ENCODE measurements at places on chromosomes 7 and 10.

DNA sequence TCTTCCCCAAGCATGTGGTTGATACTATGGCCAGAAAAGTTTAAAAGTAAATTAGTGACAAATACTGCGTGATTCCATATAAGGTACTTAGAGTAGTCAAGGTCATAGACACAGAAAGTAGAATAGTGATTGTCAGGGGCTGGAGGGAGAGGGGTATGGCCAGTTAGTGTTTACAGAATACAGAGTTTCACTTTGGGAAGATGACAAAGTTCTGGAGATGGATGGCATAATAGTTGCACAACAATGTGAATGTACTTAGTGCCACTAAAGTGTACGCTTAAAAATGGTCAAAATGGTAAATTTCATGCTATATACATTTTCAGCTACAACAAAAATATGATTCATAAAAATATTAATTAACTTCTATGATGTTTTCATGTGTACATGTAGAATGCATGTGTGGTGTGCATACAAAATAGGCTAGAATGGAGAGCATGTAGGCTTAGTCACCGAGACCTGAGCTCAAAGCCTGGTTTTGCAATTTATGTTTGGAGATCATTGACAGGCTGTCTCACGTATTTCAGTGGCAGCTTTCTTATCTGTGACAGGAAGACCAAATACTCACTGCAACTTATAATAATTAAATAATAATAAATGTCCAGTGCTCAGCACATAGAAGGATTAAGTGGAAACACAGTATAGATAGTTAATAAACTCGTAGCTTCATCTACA, 625.6 kb downstream of the SUGCT start:
- DNase-seq, result no peak

- no peak for DNase-seq
Observed at GRCh38 chr7:29123626-29124190, 22.6 kb downstream of the CPVL start.

GRCh38 chr10:21934307-21934706, 69.2 kb downstream of the DNAJC1 start:
- DNase-seq, result no peak

DNA sequence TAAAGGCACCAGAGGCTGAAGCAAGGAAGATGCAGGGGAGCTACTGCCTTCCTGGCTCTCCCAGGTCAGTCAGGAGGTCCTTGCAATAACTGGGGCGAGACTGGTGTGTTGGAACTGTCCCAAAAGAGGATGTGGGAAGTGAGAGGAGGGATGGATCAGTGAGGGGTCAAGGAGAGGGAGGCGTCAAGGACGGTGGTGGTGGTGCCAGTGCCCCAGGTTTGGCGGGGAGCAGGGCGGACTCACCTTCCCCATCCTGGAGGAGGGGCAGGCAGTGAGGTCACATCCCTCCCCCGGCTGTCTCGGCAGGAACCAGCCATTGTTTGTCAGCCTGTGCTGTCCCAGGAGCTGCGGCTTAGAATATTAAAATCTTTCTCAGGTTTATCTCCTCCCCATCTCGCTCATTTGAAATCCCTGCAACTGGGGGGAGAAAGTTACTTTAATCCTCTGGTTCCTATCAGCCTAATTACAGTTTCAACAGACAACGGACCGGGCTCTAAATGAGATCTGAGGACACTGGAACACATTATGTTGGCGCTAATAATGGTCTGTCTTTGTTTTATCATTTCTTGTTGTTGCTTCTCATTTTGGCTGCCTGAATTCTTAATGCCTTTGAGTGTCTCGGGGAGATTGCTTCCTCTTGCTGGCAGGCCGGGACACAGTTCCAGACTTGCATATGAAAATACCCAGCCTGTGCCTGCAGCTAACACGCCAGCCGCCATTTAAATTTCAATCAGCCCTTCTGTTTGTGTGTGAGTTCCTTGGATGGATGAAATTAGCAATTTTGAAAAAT, 387.5 kb downstream of the RPS24 start:
- no peak for DNase-seq

GRCh38 chr7:54778696-54779540, 19.9 kb upstream of the SEC61G start:
- no peak for DNase-seq

DNA sequence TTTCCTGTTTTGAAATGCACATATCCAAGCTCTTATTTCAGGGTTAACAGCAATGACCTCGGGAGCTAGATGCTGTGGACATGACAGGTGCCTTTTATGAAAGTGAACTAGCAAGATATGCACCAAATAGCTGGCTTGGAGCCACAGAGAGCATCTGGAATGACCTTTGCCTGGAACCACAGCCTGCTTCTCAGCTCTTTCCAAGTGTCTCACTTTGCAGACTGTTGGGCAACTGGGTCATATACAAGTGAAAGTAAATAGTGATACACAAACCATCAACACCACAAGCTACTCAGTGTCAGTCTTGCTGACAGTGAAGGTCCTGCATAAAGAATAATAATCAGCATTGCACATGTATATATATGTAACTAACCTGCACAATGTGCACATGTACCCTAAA, 183.5 kb downstream of the RNF133 start:
- DNase-seq, result no peak

DNA sequence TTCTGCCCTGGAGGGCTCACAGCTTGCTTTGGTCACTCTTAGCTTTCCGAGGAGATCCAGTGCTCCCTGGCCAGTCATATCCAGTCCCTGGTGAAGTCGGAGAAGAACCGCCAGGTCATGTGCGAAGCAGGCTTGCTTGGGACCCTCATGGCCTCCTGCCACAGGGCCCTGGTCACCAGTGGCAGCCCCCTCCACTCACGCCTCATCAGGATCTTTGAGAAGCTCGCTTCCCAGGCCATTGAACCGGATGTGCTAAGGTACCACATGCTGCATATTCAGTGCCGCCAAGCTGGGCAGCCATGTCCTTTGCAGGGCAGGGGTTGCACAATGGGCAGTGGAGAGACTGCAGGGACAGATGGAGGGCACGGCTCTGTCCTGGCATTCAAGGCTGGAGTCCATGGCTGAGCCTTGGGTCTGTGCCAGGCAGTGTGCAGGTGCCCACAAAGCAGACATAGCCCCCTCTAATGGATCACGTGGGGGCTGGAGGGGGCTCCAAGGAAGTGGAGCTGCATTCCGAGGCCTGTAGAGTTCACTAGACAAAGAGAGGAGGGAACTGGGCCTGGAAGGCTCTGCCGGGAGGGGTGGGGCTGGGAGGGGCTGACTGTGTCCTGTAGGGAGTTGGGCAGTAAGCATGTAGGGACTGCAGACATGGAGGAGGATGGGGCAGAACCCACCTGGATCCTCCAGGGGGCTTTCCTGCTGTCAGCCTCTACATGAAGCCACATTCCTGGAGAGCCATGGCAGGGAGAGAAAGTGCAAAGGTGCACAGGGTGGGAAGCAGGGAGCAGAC, 89.9 kb downstream of the WDFY4 start:
- no peak for DNase-seq

- DNase-seq, result no peak
Observed at GRCh38 chr7:120181499-120181898, 91.5 kb upstream of the KCND2 start.

- DNase-seq, result no peak
Observed at GRCh38 chr10:123526356-123527064, 139.6 kb upstream of the GPR26 start.

GRCh38 chr10:7410301-7410861, 453 bp downstream of the SFMBT2 start:
- no peak for DNase-seq

DNA sequence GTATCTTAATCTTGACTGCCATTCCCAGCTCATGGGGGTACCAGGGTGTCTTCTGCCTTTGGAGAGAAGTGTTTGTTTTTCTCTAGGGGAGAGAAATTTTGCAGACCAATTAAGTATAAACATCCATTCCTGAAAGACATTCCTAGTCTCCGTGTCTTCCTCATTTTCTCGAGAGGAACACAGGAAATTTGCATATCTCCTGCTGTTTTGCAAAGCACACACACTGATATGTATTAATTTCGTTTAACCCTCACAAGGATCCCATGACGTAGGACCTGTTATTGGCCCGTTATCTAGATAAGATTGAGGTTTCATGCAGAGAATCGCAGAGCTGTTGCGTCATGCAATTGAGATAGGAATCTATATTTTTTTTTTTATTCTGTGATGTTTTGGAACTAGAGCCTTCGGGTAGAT, 944 bp downstream of the RHBDD2 start:
- DNase-seq, result peak; percentile 68

GRCh38 chr7:15303357-15303756, 258.5 kb downstream of the AGMO start:
- no peak for DNase-seq

GRCh38 chr7:18845700-18846099, 271.7 kb downstream of the TWIST1 start:
- no peak for DNase-seq

DNA sequence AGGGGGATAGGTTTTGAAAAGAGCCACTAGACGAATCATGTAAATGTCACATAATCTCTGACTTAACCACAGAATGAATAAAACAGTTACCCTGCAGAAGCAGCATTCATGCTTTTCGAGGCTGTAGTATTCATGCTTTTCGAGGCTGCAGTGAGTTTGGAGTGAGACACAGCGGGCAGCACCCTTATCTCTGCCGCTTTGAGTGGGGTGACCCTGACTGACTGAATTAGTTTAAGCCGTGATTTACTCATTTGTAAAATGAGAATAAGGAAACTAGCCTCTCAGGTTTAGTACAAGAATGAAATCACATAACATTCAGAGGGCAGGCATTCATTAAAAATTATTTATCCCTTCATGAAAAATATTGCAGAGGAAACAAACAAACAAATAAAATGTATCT, 92.8 kb upstream of the KMT2C start:
- no peak for DNase-seq

- DNase-seq, result no peak
Observed at GRCh38 chr7:122290476-122290875, 14.1 kb downstream of the FEZF1 start.

- no peak for DNase-seq
Observed at GRCh38 chr10:130438861-130439260, 302.7 kb downstream of the GLRX3 start.

GRCh38 chr10:122864901-122865300, 14.5 kb downstream of the FAM24B start:
- no peak for DNase-seq

DNA sequence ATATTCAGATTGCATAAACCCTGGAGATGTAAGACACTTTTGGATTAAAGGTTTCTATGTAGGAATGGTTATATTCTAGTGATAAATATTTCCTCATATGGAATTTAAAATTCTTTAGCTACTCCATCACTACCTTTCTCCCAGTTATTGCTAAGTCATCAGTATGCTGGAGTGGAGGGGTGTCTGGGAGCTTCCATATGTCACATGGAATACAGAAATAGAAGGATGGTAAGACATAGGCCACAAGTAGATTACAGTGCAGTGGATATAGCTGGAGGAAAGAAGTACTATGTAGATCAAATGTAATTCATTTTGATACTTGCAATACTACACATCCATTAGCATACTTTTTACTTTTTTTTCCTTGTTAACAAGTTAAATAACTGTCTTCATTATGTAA, 428.4 kb downstream of the ARL4A start:
- DNase-seq, result no peak

GRCh38 chr7:84595026-84595425, 400.4 kb upstream of the SEMA3A start:
- no peak for DNase-seq

- DNase-seq, result no peak
Observed at GRCh38 chr7:70189776-70190175, 591.5 kb downstream of the AUTS2 start.

DNA sequence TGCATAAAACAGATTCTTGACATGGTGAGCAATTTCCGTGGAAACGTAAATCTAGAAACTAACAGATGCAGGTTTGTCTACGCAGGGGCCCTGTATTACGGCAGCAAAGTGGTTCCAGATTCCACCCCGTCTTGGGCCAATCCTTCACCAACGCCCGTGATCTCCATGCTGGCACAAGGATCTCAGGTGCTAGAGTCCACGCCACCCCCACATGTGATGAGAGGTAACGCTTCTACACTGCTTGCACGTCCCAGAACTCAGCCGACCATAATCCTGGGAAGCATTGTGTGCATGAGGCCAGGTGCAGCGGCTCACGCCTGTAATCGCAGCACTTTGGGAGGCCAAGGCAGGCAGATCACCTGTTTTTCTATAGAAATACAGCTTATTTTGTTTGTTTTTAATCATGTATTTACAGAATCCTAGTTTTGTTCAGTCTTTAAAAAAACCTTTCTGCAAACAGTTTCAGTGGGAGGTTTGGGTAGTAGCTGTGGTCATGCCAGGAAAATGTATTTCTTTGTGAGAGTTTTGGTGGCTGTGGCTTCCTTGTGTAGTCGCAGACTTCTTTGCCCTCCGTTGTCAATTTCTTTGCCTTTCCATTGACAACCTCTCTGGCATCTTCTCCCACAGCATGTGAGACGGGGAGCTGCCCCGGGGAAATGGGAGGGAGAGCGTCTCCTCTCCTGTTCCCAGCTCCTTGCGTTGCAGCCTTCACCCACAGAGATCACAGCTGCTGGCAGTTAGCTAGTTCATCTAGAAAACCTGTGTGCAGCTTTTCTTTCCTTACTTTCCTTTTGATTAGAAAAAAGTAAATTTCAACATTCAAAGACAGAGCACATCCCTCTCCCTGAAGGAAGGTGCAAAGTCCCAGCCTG, 35.7 kb downstream of the ITIH2 start:
- no peak for DNase-seq

GRCh38 chr10:11871466-11871865, 48.3 kb downstream of the PROSER2 start:
- DNase-seq, result peak; percentile 26

DNA sequence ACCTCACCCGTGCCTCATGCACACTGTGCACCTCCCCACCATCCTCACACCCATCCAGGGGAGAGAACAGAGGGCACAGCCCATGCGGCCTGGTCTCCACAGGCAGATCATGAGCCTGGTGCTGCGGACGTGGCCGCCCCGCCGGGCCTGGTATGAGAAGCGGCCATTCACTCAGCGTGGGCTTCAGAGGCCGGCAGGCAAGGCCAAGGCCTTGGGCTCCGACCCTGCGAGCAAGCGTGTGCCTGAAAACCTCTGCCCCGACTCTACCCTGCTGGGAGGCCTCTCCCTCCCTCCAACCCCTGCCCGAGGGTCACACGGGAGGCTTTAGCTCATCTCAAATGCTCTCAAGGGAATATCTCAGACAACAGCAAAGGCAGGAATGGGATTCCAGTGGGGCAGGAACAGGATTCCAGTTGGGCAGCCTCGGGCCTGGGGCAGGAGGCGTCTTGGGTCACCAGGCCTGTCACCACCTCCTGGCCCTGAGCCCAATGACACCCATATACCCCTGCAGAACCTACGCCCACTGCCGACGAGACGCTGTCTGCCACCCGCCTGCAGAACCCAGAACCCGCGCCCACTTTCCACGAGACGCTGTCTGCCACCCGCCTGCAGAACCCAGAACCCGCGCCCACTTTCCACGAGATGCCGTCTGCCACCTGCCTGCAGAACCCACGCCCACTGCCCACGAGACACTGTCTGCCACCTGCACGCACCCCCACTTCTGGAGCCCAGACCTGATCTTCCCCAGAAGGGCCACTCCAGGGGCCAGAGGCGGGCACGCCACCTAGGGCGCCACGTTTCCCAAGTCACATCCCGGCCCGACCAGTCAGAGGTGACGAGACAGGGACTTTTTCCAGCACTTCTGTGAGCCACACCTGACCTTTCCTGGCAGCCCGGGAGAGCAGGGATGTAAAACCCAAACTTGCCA, 38.9 kb downstream of the ADAP1 start:
- no peak for DNase-seq

All from Jurkat, Clone E6-1 (cell line).